Activated CD4-positive, alpha-beta T cell treated with anti-CD3 and anti-CD28 coated beads, Interleukin-10, Interleukin-2, amounts not matched to agents 100 ng/mL and 50 ng/mL, durations not matched to agents 16 hours and 8 hours (primary cell): ENCODE measurements at places on chromosomes 4 and X.

DNA sequence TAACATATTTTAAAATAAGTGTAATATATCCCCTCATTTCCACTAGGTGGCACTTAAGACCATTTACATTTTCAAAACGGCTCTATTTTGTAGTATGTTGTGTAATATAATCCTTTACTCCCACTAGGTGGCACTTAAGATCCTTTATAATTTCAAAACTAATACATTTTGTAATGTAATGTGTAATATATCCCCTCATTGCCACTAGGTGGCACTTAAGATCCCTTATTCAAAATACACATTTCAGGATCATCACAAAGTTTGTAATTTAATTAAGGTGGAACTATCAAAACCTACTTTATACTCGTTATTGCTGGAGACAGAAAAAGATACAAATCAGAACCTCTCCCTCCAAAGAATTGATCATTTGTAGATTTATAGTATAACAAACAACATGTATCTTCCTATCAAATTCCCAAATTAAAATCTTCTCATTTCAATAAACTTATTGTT, 132.5 kb downstream of the ARHGAP6 start:
- peak; percentile 82 for DNase-seq

- no peak for DNase-seq
Measured at GRCh38 chr4:27094783-27095182, 234.1 kb downstream of the STIM2 start.

GRCh38 chrX:2781698-2782097, 29.9 kb downstream of the XG start:
- peak; percentile 1 for DNase-seq

DNA sequence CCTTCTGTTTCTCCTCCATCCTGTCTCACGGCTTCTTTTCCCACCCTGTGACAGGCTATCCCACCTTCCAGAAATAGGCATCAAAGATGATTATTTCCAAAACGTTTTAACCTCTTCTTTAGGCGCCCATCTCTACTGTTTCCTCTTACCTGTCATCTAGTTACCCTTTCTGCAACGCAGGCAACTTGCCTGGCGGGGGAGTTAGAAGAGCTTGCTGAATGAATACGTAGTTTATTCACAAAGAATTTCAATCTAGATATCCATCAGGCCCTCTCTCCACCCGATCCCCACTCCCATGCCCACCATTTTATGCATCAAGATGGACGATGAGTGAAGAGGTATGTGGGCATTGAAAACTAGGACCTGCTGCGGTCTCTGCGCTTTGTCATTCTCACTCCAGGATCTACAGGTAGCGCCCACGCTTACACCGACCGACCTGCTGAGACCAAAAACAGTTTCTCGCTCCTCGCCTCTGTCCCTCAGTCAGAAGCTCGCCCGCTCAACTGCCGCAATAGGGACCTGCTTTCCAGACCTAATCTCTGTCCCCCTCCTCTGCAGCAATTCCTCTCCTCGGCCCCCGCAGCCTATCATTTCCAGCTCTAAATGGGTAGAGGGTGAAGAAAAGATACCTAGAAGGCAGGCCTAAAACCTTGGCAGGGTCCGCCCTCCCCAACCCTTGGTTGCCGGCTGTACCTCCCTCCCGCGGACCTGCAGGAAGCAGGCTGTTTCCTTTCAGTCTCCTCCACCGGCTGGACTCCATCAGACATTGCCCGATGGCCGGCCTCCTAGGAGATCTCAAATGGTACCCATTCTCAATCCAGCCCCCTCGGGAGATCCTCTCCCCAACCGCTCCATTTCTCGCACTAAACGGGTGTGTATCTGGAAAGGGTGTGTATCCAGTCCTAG, 624 bp downstream of the BEX5 start:
- DNase-seq, result peak; percentile 9

DNA sequence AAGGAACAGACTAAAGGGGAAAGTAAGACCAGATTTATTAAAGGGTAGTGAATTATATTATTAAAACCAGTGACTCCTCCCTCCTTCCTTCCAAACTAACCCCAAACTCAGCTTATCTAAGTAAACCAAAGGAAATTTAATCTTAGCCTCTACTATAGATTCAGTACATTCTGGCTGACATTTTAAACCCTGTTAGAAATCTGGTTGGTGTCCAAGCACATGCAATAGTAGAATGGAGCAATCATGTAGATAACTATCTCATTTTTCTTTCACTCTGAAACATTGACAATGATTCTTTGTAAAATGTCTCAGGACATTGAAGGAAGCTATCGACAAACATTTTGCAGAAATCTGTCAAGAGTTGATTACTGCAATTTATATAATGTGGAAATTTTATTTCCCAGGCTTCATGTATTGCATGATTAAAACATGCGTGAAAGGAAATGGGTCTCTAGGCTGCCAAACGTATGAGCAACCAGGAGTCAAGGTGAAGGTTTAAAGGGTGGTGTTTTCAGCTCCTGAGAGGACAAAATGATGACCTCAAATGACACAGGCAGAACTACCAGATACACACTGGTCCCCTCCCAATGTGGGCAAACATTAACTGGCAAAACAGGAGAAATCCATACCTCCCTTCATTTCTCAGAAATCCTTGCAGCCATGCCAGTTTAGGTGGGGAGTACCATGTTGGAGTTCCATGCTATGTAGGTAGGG, 58.2 kb upstream of the RBM47 start:
- no peak for DNase-seq

- no peak for DNase-seq
Measured at GRCh38 chr4:100164808-100165760, 25.2 kb downstream of the DDIT4L start.

DNA sequence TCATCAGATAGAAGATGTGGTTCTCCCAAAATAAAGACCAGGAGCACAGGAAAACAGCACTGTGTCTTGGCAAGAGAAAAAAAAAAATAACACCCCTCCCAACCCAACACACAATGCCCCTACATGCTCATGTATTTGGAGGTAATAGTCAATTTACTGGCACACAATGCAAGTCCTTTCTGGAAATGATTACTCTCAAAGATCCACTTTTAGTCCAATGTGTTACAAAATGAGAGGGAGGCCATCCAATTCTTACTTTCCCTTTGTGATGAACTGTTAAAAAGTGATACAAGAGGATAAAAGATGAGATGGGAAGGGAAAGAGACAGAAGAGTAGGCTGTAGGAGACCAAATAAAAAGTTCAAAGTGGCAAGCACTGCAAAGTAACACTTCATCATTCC, 180.3 kb upstream of the DKK2 start:
- DNase-seq, result no peak

- DNase-seq, result no peak
Measured at GRCh38 chrX:103610282-103610681, 2.5 kb downstream of the TCEAL3 start.

DNA sequence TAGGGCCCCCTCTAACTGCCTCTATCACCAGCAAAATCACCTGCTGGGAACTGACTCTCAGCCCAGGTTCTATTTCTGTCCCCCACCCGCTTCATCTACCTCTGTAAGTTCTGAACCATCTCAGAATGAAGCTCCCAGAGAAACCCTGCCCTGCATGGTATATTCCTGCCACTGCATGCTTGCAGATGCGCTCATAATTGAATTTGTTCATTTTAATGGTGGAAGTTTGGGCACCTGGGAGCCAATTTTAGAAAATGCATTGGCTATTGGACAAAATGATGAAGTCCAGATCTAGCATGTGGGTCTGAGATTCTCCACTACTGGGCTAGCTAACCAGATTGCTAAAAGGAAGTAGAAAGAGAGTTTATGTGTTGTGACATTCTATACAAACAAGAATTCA, 28.6 kb upstream of the SLC10A4 start:
- DNase-seq, result no peak

DNA sequence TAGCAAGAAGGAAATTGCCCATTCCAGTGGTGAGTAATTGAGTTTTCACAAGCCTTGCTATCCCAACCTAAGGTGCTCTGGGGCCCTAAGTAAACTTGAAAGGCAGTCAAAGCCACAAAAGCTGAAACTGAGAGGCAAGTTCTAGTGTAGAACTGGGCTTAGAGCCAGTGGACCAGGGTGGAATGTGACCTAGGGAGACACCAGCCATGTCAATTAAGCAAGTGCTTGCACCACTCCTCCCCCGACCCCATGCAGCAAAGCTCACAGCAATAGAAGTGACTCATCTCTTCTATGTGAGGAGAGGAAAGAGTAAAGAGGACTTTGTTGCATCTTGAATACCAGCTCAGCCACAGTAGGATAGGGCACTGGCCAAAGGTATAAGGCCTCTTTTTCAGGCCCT, 486.1 kb upstream of the POU3F4 start:
- no peak for DNase-seq

- DNase-seq, result no peak
Measured at GRCh38 chr4:101127176-101127790, 220.0 kb downstream of the PPP3CA start.

DNA sequence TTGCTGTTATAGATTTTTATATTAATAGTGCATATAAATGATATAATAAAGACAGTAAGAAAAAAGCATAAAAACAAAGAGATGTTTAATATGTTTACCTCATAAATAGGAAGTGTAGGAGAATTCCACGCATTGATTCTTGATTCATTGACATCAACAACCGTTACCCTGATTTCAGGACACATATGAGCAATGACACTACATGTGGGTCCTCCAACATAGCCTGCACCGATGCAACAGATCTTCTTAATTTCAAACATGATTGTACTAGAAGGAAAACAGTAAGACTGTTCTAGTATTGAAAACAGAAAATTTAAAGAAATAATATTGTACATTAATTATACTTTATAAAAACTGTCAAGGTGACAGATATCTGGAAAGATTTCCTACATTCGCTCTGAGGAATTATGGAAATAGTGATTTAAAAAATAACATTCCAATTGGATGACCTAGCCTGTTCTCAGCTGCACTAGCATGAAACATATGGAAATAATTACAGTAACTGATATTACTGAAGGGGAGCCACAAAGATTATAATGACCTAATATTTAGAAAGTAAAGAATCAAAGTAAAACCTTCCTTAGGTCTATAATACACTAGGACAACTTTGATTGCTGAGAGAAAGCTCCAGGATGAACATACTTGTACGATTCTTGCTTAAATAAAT, 5.9 kb downstream of the UGDH start:
- DNase-seq, result no peak

DNA sequence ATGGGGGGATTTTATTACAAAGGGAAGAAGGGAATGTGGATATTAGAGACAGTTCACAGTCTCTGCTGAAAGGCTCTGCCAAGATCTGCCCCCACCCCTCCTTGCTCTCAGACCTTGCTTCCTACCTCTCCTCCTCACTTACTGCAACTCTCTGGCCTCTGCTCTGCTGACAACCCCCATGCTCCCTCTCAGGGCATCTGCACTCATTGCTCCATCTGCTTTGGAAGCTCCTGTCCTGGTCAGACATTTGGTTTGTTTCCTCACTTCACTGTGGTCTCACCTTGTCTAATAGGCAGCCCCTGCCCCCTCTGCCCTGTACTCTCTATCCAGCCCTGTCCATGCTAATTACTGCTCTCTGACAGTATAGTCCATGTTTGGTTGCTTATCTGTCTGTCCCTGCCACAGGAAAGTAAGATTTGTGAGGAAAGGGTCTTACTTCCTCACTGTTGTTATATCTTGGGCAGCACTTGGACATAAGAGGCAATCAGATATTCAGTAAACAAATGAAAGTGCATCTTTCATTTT, 189.3 kb downstream of the PTTG2 start:
- no peak for DNase-seq

DNA sequence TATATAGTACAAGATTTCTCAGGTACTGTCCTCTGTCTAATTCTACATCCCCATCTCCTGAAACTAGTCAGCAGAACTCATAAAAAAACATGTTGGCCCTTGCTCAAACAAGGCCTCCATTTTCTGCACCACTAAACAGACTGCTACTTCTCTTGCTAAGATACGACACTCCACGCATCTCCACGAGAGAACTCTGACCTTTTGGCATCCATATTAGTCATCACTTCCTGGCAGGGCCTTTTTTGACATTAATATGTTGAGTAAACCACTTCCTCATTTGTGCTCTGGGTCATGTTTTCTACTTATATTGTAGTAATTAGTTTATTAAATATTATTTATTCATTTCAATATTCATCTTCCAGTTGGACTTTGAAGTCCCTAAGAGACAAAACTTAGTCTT, 65.6 kb downstream of the DCAF8L1 start:
- DNase-seq, result no peak

- DNase-seq, result no peak
Measured at GRCh38 chr4:95363966-95364365, 184.8 kb downstream of the UNC5C start.

DNA sequence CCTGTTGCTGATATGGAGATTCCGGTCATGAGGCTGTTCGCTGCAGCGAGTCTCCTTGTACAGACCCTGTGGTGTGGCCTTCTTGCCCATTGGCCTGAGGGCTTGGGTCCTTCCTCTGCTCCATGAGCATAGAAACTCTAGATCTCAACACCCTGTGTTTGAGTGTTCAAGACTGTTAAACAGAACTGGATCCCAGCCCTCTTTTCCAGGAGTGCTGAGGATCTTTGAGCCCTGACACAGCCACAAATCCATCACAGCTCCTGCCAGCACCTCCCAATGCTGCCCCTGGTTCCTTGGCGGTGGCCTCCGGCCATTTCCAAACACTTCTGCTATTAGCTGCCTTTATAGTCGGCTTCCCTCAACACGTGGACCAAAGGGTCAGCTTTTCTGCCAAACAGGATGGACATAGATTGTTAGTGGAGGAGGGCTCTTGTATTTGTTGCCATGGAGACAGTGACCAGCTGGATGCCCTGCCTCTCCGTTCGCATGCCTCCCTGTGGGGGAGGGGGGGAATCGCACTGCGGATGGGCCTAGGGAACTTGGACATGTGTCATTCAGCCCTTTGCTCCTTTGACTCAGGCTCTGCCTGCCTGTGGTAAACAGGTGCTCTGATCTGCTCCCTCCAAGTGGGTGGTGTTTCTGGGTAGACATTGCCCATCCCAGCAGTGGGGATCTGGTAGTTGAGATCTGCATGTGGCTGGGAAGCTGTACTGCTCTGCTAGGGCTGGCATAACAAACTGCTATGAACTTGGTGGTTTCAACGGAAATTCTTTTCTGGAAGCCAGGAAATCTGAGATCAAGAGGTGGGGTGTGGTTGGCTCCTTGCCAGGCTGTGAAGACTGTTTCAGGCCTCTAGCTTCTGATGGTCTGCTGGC, 6.9 kb upstream of the WDR1 start:
- no peak for DNase-seq

GRCh38 chr4:66840178-66840577, 705.1 kb downstream of the CENPC start:
- no peak for DNase-seq

- DNase-seq, result peak; percentile 98
Measured at GRCh38 chrX:39859991-39860861, 237.5 kb downstream of the BCOR start.

DNA sequence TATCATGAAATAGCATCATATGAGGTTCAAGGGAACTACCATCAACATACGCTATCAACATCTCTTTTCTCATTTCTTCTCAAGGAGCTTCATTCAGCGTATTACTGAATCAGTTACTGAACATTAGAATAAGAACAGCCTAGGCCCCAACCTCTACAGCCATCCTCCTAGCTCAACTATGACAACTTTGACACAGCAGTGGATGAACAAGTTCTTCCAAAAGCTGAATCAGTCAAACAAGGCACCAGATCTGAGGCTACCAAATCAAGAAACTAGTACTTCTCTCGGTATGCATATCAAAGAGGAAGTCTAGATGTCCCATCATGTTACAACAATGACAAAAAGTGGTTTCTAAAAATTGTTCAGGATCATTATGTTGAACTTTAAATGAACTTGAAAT, 57.4 kb downstream of the GATB start:
- DNase-seq, result peak; percentile 11
